ENCODE measurements at places on chromosomes 1 and 21. TPM values are rescaled to one million over a fixed set of nuclear protein-coding genes. Genes with fewer than 3 reads are reported as not detected.
A peak's percentile ranks its signal among the peaks of the same experiment; 100 is the strongest.

GJB4 gene
- not detected for total RNA-seq

ARHGAP29 gene
- total RNA-seq, result not detected

PDZK1 gene
- 0.31 TPM for total RNA-seq

EPHA2 gene
- total RNA-seq, result not detected

ODF2L gene
- 36.6 TPM for total RNA-seq

CR2 gene
- total RNA-seq, result not detected

GJA4 gene
- 0.86 TPM for total RNA-seq

GJA9 gene
- not detected for total RNA-seq

CDC73 gene
- 71.8 TPM for total RNA-seq

DNA sequence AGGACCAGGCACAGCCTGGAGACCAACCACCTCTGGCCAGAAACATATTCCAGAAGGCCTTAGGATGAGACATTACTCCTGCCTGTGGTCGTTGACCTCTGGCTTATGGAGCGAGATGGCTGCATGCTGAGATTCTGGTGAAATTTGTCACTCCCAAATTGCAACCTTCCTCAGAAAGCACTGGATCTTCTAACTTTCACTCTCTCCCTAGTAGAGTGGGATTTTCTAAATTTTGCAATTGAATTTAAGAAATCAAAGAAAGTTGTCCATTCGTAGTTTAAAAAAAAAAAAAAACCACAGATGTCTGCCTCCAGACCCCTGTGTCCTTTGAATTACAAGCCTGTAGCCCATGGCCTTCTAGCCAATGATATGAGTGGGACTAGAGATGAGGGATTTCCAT is 28.6 kb upstream of the IL10 start:
- H3K4me3 ChIP-seq, result no peak overlapping the region
- H3K4me1 ChIP-seq, result peaks cover 28% of the 10 kb centered on the region
- H3K27ac ChIP-seq, result peak overlapping the region; percentile 24

GRCh38 chr1:8077120-8077573 is 51.0 kb upstream of the ERRFI1 start:
- H3K27ac ChIP-seq, result no peak overlapping the region
- no peak for DNase-seq
- H3K27me3 ChIP-seq, result peaks cover 23% of the 10 kb centered on the region
- H3K4me1 ChIP-seq, result no peaks in the 10 kb centered on the region
- H3K4me3 ChIP-seq, result no peak overlapping the region
- no peaks in the 10 kb centered on the region for H3K36me3 ChIP-seq

- no peaks in the 10 kb centered on the region for H3K27me3 ChIP-seq
- peaks cover 46% of the 10 kb centered on the region for H3K4me1 ChIP-seq
- H3K4me3 ChIP-seq, result peak overlapping the region; percentile 96
- peaks cover 5% of the 10 kb centered on the region for H3K36me3 ChIP-seq
- peak; percentile 81 for DNase-seq
- peak overlapping the region; percentile 98 for H3K27ac ChIP-seq
Observed at GRCh38 chr1:86704972-86705664, 742 bp downstream of the SH3GLB1 start.

DNA sequence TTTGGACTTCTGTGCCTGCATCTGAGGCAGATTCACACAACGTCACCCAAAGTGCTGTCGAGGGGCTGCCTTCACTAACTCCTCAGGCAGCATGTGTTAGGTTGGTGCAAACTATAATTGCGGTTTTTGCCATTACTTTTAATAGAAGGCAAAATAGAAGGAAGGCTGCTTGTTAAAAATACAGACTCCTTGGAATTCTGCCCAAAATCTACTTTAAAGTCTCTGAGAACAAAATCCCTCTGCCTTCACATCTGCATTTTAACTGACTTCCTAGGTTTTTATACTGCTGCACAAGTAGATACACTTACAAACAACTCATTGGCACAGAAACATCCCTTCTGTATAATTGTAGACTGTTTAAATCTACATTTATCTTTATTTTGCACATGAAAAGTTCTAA is 41.3 kb upstream of the SLC19A2 start:
- H3K36me3 ChIP-seq, result no peaks in the 10 kb centered on the region
- H3K27me3 ChIP-seq, result peaks cover 11% of the 10 kb centered on the region
- H3K4me1 ChIP-seq, result no peaks in the 10 kb centered on the region
- no peak for DNase-seq
- H3K27ac ChIP-seq, result no peak overlapping the region

GRCh38 chr1:46408356-46409062 is 14.4 kb downstream of the FAAH start:
- no peak overlapping the region for H3K27ac ChIP-seq
- no peak for DNase-seq
- peaks cover 7% of the 10 kb centered on the region for H3K4me1 ChIP-seq
- H3K27me3 ChIP-seq, result no peaks in the 10 kb centered on the region

DNA sequence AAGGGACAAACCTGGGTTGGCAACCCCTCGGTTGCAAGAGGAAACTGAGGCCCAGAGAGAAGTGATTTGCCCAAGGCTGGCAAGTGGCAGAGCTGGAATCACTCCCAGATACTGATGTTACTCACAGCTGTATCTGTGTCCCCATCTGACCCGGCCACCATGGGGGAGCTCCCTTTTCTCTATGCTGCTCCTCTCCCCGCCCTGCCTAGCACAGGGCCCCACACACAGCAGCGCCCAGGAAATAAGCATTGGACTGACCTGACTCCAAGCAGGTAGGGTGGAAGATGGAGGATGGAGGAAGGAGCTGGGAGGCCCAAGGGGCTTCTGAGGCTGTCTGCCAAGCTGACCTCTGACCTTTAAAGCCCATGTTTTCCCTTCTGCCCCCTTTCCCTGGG is 3.0 kb upstream of the FBLIM1 start:
- DNase-seq, result no peak
- peaks cover 23% of the 10 kb centered on the region for H3K27me3 ChIP-seq
- H3K27ac ChIP-seq, result no peak overlapping the region

DNA sequence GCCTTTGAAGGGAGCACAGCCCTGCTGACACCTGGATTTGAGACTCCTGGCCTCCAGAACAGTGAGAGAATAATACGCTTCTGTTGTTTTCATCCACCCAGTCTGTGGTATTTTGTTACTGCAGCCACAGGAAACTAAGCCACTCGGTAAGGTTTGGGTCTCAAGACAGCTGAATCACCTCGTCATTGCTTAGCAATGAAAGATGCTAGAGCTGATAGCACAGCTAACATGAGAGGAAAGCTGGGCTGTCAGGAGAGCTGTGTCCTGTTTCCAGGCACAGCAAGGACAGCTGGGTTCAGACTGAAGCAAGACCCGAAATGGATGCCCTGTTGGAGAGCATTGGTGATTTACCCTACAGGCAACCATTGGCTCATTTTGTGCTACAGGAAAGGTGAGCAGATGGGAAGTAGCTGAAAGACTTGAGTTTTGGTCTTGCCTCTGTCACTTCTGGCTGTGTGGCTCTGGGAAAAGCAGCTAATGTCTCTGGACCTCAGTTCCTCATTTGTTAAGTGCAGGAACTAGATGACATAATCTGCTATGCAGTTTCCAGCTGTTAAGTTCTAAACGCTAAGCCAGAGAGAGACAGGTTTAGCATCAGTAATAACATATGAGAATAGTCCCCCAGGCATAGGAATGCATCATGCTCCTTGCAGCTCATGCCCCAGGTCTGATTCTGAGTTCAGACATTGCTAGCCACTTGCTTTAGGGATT is 58.0 kb downstream of the CLIC6 start:
- peaks cover 14% of the 10 kb centered on the region for H3K27me3 ChIP-seq
- DNase-seq, result no peak
- peaks cover 3% of the 10 kb centered on the region for H3K4me1 ChIP-seq
- H3K27ac ChIP-seq, result no peak overlapping the region
- H3K36me3 ChIP-seq, result no peaks in the 10 kb centered on the region

DNA sequence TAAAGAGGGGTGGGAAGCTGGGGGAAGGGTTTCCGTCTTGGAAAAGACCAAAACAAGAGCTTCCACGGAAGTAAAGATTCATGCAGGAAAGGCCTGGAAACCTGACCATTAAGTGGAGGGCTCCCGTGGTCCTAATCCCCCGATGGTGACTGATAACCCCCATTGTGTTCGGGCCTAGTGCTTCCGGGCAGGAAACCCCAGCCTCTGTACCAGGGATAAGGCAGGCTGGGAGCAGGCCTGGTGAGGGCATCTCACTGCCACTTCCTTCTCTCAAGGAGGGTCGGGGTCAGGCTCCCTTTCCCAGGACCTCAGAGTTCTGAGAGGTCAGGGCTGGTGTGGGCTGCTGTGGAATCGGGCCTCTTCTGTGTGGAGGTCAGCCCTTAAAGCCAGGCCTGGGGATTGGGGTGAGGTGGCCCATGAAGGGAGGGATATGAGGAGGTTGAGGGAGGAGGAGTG is 136.9 kb downstream of the CDC7 start:
- H3K4me3 ChIP-seq, result no peak overlapping the region
- H3K36me3 ChIP-seq, result peaks cover 19% of the 10 kb centered on the region
- peaks cover 12% of the 10 kb centered on the region for H3K4me1 ChIP-seq
- no peaks in the 10 kb centered on the region for H3K27me3 ChIP-seq
- DNase-seq, result no peak

DNA sequence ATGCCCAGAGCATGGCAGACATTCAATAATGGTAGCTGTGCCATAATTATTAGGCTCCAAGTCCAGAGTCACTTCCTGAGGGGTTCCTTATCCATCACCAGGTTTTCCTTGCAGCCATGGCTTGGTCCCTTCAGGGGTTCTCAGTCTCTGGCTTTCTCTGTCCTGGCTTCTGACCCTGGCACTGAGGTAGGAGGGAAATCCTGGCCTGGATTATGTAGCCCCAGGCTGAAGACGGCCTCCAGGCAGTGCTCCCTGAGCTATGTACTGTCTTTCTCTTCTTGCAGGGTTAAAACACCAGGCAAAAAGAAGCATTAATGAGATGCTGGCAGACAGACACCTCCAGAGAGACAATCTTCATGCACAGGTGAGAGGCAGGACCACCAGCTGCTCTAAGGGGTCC is 9.5 kb upstream of the PADI3 start:
- no peaks in the 10 kb centered on the region for H3K27me3 ChIP-seq
- H3K36me3 ChIP-seq, result no peaks in the 10 kb centered on the region
- no peak for DNase-seq
- peaks cover 3% of the 10 kb centered on the region for H3K4me1 ChIP-seq
- no peak overlapping the region for H3K4me3 ChIP-seq
- no peak overlapping the region for H3K27ac ChIP-seq

GRCh38 chr1:226762988-226763904 is 24.2 kb upstream of the ITPKB start:
- H3K4me3 ChIP-seq, result no peak overlapping the region
- H3K36me3 ChIP-seq, result peaks cover 8% of the 10 kb centered on the region
- H3K27ac ChIP-seq, result no peak overlapping the region
- peaks cover 14% of the 10 kb centered on the region for H3K27me3 ChIP-seq
- peaks cover 9% of the 10 kb centered on the region for H3K4me1 ChIP-seq

DNA sequence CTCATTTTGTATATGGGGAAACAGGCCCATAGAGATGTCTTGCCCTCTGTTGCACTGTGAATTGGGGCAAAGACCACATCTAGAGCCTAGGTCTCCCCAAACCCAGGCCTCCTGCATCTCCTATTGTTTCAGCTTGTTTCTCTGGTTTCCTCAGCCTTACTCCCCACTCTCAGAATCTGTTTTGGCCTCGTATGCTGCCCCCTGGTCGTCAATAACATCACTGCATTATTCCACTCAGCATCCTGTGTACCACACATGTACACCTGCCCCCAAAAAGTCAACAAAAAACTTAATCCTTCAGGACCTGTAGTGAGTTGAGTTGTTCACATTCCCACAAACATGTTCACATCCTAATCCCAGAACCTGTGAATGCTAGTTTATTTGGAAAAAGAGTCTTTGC is 184.8 kb downstream of the BRINP2 start:
- no peaks in the 10 kb centered on the region for H3K36me3 ChIP-seq
- H3K27me3 ChIP-seq, result no peaks in the 10 kb centered on the region
- no peak overlapping the region for H3K27ac ChIP-seq
- no peak overlapping the region for H3K4me3 ChIP-seq
- DNase-seq, result no peak

GRCh38 chr1:46284058-46284457 is 19.4 kb downstream of the LRRC41 start:
- no peak for DNase-seq
- peaks cover 21% of the 10 kb centered on the region for H3K36me3 ChIP-seq
- peaks cover 7% of the 10 kb centered on the region for H3K4me1 ChIP-seq
- no peak overlapping the region for H3K4me3 ChIP-seq
- no peak overlapping the region for H3K27ac ChIP-seq

GRCh38 chr1:8970870-8971337 is 25.2 kb downstream of the CA6 start:
- peak overlapping the region; percentile 50 for H3K4me3 ChIP-seq
- H3K27me3 ChIP-seq, result no peaks in the 10 kb centered on the region
- DNase-seq, result no peak
- no peaks in the 10 kb centered on the region for H3K36me3 ChIP-seq
- peaks cover 13% of the 10 kb centered on the region for H3K4me1 ChIP-seq
- H3K27ac ChIP-seq, result peak overlapping the region; percentile 56

- no peak overlapping the region for H3K27ac ChIP-seq
- H3K4me1 ChIP-seq, result peaks cover 12% of the 10 kb centered on the region
- no peak for DNase-seq
Observed at GRCh38 chr1:150513351-150513791, 2.2 kb upstream of the FALEC start.

- no peak for DNase-seq
- no peak overlapping the region for H3K27ac ChIP-seq
- H3K36me3 ChIP-seq, result no peaks in the 10 kb centered on the region
- H3K4me3 ChIP-seq, result no peak overlapping the region
- H3K27me3 ChIP-seq, result peaks cover 10% of the 10 kb centered on the region
- H3K4me1 ChIP-seq, result no peaks in the 10 kb centered on the region
Observed at GRCh38 chr1:14939527-14940284, 213.8 kb upstream of the TMEM51 start.

DNA sequence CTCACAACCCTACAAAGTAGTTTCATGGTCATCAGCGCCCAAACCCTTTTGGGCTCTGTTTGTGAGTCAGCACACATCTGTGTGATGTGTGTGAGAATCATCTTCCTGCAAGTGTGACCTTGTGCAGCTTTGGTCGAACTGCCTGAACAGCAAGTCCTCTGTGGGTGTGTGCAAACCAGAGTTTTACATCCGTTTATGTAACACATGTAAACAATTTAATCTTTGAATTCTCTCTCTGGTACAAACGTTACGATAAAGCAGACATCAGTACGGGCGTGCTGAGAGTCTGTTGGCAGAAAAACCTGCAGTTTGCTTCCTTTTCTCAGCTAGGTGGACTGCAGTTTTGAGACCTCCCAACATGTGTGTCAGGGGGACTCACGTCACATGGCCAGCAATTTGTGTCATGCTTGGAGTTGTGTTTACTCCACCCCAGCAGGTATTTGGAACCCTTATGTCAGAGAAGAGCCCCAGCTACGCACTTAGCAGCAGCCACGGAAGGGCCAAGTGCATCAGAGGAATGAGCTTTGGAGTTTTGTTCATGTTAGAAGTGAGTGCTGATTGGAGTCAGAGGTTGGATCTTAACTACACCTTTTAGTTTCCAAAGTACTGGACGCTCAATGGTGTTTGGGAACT is 230.8 kb downstream of the PAPPA2 start:
- no peaks in the 10 kb centered on the region for H3K36me3 ChIP-seq
- no peaks in the 10 kb centered on the region for H3K27me3 ChIP-seq
- H3K4me3 ChIP-seq, result no peak overlapping the region
- H3K4me1 ChIP-seq, result no peaks in the 10 kb centered on the region
- DNase-seq, result no peak
- no peak overlapping the region for H3K27ac ChIP-seq

Measured in natural killer cell treated with Interleukin-12 subunit alpha and Interleukin-12 subunit beta and Interleukin-15 and Interleukin-18, amount 100 ng/mL, for 72 hours (primary cell).